ENCODE measurements at places on chromosomes 11 and 22.
A peak's percentile ranks its signal among the peaks of the same experiment; 100 is the strongest.

- no peak for DNase-seq
These were observed 5.4 kb downstream of the GRK2 start for GRCh38 chr11:67271541-67272284.

DNA sequence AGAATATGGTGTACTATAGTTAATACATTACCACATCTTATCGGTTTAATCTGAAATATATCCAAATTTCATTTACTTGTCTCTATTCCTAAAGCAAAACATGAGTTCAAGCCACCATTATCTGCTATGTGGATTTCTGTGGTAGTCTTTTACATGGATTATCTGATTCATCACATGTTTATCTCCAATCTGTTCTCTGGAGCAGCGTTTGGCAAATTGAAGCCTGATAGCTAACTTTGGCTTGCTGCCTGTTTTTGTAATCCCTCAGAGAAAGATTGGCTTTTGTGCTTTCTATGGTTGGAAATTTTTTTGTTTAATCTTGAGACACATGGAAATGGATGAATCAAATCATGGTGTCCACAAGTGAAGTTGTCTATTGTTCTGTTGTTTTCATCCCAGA, 274.3 kb downstream of the JRKL start:
- DNase-seq, result no peak

GRCh38 chr22:46050916-46051614, 74.1 kb upstream of the WNT7B start:
- no peak for DNase-seq

GRCh38 chr22:24728790-24729637, 45.5 kb downstream of the PIWIL3 start:
- peak; percentile 19 for DNase-seq

DNA sequence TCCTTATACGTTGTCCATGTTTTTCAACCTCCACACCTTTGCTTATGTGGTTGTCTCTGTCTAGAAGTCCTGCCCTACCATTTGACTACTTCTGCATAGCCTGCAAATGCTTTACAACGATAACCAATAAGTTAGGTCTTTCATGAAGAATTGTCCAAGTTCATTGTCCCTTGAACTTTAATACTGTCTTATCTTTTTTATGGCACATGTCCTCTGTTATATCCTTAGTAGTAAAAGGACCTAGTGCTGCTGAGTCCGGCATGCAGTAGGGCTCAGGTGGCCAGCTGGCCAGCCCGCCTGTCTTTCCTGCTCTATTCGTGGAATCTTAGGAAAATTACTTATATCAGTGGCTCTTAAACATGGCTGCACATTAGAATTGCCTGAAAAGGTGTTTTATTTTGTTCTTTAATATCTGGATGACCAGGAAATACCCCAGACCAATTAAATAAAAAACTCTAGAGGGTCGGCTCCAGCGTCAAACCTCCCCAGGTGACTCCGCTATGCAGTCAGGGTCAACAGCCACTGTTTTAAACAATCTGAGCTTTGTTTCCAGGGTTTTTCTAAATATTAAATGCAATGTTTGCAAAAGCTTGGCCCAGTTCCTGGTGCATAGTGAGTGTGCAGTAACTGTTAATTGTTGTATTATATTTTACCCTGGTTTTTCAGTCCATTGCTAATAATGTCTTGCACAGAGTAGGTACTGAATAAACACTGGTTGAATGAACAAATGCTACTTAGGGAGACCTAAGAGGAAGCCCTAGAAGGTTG, 64.6 kb upstream of the SESN3 start:
- DNase-seq, result no peak

DNA sequence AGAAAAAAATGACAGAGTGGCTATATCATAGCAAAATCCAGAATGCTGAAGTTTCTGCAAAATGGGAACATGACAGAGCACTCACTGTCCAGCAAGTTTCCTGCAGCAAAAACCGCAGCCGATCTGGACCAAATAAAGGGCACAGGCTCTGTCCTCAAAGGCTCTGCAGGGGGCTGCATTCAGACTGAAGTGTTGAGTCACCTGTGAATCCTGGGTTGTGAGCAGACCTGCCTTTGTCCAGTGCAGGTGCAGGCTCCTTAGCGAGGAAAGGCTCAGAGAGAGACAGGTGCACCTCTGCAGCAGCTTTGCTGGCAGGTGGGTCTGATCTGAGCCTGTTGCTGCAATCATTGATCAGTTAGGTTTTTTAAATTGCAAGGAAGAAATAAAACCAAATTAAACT, 29.3 kb upstream of the NFAM1 start:
- DNase-seq, result no peak

DNA sequence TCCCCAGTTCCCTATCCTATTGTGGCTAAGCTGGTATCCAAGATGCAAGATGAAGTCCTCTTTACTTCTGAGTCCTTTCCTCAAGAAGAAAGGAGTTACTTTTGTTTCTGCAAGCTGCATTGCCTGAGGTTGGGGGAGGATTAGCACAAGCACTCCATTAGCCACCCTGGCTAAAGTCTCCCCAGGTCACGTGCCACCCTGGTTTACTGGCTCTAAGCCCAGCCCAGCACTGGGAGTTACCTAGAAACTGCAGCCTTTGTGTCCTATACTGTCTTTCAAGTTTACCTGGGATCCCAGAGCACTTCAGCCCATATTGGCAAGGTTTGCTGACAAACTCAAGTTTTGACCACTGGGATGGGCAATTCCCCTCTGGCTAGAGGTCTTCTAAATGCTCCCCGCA, 78.4 kb upstream of the DBX1 start:
- no peak for DNase-seq

GRCh38 chr22:40890881-40891280, 29.0 kb upstream of the DNAJB7 start:
- peak; percentile 46 for DNase-seq

GRCh38 chr11:68455485-68455884, 5.1 kb upstream of the PPP6R3 start:
- no peak for DNase-seq

GRCh38 chr11:75797116-75797515, 17.9 kb upstream of the UVRAG start:
- no peak for DNase-seq

- no peak for DNase-seq
These were observed 3.6 kb upstream of the KAT5 start for GRCh38 chr11:65708451-65708850.

DNA sequence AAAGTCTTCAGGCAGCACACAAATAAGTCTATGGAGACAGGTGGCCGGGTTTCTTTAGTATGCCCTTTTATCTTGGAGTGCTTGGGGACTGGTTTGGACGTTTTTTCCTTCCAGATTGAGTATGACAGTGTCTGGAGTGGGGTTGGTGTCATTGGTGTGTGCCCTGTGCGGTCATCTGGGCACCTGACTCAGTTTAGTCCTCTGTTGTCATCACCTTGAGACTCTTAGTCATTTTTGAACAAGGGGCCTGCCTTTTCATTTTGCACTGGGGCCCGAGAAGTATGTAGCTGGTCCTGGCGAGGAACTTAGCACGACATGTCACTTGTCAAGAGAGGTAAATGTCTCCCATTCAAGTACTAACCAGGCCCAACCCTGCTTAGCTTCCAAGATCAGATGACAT, 27.2 kb upstream of the MYO18B start:
- no peak for DNase-seq

GRCh38 chr22:38745676-38746460, 9.9 kb downstream of the SUN2 start:
- DNase-seq, result no peak

- DNase-seq, result no peak
These were observed 6.1 kb downstream of the FXYD6 start for GRCh38 chr11:117870103-117870952.

GRCh38 chr11:535210-535518, 212 bp downstream of the HRAS start:
- no peak for DNase-seq

DNA sequence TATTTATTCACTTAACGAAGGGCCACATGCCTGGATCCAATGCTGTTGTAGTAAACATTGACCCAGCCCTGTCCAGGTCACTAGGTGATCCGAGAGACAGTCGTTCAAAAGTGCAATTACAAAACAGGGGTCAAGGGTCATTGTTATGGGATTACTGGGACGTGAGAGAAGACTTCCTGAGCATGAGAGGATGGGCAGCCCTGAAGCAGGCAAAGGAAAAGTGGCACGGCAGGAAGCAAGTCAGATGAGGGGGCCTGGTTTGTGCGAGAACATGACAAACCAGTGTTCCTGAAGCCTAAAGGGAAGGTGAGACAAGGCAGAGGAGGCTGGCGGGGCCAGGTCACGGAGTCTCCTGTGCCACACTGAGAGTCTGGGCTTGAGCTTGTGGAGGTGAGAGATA, 15.8 kb upstream of the MMP20 start:
- no peak for DNase-seq

DNA sequence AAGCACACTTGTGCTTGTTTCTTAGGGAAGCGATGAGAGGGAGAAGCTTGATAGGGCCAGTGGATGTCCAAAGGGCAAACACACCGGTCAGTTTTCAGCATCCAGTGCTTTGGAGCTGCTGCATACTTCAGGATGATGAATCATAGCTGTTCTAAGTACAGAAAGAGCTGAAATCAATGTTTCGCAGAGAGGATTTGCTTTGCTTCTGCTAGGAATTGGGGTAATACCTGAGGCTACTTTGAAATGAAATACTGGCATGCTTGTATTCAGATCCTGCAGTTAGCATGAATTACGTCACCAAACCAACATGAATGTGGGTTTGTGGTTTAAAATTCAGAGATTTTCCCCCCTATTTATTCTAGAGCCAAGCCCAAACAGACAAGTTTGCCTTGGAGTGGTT, 41.7 kb upstream of the SC5D start:
- no peak for DNase-seq

GRCh38 chr11:61367406-61367805, 5.2 kb downstream of the TMEM138 start:
- DNase-seq, result no peak

- peak; percentile 19 for DNase-seq
These were observed 31.9 kb upstream of the TTLL12 start for GRCh38 chr22:43218786-43219185.

GRCh38 chr11:88352139-88352538, 14.6 kb upstream of the CTSC start:
- peak; percentile 41 for DNase-seq

GRCh38 chr11:44404301-44404700, 94.4 kb upstream of the ALX4 start:
- DNase-seq, result no peak

DNA sequence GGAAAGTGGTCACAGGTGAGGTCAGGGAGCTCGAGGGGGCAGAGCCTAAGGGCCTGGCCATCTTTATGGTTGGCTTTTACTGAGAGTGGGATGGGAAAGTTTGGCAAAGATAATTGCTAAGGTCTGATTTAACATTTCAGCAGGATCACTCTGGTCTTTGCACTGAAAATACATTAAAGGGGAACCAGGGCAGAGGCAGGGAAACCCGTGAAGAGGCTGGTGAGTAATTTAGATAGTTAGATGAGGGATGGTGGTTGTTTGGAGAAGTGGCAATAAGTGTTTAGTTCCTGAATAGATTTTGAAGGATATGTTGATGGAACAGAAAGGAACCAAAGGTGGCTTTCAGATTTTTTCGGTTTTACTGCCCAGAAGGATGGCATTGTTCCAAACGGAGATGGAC, 50.8 kb downstream of the SCN3B start:
- DNase-seq, result no peak

DNA sequence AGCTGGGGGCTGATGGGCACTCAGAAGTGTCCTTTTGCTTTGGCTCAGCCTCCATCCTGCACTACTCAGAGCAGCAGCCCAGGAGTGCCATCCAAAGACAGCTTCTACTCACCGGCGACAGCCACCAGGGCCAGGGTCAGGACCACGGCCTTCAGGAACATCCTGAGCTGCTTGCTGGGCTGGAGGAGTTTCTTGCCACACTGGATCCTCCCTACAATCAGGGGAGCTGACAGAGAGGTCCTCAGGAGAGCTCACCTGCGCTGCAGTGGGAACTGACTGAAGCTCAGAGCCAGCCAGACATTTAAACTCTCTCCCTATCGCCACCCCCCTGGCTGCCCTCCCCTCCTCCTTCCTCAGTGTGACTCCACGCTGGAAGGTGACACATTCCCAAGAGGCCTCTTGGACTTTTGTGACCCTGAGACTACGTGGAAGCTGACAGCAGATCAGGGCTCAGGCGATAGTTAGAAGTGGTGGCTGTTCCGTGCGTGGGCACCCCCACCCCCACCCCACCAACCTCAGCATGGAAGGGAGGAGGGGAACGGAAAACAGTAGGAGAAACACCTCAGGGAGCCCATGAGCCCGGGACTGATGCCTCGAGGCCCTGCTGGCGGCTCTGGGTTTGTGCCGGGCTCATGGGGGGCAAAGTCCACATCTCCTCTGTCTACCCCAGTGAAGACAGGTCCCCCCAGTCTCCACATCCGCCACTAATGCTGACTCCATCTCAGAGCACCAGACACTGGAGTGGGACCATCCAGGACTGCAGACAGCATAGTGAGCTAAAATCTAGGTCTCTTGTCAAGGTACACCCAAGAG, at the start of gene APOA4:
Gene APOA4, minus strand, starts transcription at position 274 of the 813 bp plus-strand sequence. Its CDS starts 113 bp downstream, at position 161.
- no peak for DNase-seq

DNA sequence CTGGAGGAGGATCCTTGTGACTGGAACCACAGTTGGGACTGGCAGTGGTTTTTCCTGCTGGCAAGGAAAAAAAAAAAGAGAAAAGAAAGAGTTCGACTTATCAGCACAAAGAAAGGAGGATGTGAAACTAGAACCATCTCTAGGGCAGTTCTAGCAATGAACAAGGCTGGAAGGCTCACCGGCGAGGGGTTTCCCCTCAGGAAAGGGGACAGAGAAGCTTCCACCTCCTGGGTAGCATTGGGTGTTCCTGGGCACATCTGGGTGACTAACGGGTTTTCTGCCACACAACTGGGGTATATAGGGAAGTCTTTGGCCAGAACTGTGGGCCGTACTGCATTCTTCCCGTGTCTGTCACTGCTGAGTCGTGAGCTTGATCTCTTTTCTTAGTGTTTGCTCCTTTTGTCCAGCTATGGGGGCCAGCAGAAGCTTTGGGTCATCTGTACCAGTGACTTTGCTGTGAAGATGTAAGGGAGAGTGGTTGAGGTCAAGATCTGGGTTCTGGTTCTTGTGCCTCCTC, 109.4 kb upstream of the OR4B1 start:
- DNase-seq, result peak; percentile 83

DNA sequence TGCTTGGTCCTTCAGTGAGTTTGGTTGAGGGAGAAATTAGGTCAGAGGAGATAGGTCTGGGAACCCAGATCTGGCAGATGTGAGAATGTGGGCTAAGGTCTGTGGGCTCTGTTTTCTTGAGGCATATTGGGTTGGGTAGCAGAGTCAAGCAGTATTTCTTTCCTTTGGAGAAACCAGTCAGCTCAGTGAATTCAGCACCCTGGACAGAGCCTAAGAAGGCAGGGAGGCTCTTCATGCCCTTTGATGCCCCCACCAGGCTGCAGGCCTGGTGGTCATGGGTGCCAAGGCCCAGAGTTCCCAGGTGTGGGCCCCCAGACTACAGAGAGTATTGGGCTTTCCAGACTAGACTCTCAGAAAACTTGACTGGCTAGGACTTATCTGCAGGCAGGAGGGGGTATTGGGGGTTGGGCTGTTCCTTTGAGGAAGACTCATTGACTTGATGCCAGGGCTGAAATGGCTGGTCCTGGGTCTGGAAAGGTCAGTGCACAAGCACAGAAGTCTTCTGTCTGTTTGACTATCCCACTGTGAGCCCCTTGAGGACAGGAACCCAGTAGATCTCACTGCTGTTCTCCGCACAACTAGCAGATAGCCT, 45.3 kb upstream of the NECTIN1 start:
- peak; percentile 47 for DNase-seq

GRCh38 chr11:107025673-107026072, 7.4 kb upstream of the GUCY1A2 start:
- DNase-seq, result no peak
